Activated T-cell treated with anti-CD3 and anti-CD28 coated beads, Interleukin-2, amount 50 U/mL, for 1 hour (primary cell): ENCODE measurements at places on chromosomes 7 and 10.

DNA sequence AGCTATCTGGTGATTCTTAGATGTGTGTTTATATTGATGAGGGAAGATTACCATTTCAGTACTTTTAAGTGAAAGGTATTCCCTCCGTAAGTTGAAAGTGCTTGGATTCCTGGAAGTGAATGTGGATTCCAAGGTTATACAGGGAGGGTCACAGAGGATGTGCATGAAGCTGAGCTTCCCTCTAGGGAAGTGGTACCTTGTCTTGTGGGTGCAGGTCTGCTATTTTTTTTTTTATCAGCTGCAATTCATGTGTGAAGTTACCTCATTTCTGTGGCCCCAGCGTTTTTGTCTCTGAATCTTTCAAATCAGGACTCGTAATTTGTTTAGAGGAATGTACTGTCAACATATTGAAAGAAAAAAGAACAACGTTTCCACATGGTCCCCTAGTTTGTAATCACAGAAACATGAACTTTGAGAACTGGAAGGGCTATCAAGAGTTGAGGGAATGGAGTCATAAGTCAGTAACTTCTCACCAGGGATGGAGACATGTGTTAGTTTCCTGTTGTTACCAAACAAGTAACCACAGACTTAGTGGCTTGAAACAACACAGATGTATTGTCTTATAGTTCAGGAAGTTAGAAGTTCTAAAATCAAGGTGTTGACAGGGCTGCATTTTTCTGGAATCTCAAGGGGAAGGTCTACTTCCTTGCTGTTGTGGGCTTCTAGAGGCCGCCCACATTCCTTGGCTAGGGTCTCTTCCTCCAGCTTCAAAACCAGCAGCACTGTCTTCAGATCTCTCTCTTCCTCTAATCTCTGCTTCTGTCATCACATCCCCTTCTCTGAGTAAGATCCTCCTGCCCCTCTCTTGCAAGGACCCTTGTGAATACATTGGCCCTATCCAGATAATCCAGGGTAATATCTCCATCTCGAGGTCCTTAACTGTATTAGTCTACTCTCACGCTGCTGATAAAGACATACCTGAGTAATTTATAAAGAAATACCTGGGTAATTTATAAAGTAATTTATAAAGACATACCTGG, 64.4 kb downstream of the RAB18 start:
- no peak for DNase-seq

DNA sequence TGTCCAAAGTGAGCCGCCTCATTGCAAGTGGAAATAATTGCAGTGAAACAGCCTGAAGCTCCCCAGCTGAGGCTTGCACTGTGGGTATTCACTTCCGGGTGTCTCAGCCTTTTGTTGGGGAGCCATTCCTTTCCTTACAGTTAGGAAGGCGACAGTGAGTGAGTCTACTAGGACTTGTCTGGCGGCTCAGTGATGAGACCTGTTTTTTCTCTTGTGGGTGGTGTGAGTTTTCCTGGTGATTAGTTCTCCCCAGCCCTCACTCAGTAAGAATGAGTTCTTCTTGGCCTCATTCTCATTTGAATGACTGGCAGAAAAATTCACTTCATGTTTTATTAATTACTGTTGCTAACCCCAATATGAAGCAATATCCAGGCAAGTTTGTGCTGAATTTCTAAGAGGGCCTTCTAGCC, 2.6 kb downstream of the PGAM1 start:
- peak; percentile 45 for DNase-seq

- DNase-seq, result no peak
These were observed 7.3 kb downstream of the AGFG2 start for GRCh38 chr7:100546129-100546925.

- no peak for DNase-seq
These were observed 902 bp upstream of the NFE2L3 start for GRCh38 chr7:26151096-26151495.

GRCh38 chr7:55877308-55877707, 9.9 kb upstream of the ZNF713 start:
- no peak for DNase-seq

DNA sequence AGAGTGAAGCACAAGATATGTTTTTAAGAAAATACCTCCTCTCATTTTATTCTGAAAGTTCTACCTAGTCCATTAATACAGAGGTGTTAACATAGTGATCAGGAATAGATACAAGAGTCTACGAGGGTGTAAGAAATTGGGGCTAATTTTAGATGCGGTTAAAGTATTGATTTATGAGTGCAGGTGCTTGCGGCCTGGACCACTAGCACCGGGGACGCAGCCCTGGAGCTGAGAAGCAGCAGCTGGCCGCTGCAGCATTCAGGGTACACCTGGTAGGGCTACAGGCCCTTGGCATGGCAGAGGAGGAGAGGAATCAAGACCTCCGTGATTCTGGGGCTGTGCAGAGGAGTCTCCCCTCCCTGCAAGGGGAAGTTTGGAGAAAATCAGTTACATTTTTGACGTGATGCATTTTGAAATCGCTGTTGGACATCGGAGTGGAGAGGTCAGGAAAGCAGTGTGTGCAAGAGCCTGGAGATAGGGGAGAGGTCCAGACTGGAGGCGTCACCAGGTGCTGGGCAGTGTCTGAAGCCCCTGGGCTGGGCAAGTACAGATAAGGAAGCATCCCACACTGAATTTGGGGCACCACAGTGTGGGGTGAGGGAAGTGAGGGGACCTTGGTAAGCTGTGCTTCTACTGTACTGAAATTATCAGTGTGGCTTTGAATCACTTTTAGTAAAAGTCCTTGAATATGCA, 112.3 kb downstream of the VWC2 start:
- DNase-seq, result no peak

DNA sequence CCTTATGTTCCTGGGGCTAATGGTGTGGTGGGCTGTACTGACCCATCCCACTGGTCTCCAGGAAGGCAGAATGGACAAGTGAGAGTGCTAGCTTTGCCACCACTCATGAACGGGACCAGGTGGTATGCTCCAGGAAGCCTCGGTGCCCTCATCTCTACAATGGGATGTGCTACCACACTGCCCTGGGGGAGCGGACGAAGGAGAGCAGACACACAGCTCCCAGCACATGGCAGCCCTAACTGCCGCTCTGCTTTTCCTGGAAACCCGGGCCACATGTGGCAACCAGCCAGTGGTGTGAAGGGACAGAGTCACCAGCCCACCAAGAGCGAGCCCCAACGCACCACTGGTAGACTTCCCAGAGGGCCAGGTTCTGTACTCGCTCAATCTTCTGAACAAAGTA, 35.8 kb downstream of the PARP12 start:
- DNase-seq, result no peak

- no peak for DNase-seq
These were observed 8.3 kb downstream of the SLC37A3 start for GRCh38 chr7:140390034-140390433.

GRCh38 chr7:157898802-157899505, 562.1 kb downstream of the DNAJB6 start:
- no peak for DNase-seq

DNA sequence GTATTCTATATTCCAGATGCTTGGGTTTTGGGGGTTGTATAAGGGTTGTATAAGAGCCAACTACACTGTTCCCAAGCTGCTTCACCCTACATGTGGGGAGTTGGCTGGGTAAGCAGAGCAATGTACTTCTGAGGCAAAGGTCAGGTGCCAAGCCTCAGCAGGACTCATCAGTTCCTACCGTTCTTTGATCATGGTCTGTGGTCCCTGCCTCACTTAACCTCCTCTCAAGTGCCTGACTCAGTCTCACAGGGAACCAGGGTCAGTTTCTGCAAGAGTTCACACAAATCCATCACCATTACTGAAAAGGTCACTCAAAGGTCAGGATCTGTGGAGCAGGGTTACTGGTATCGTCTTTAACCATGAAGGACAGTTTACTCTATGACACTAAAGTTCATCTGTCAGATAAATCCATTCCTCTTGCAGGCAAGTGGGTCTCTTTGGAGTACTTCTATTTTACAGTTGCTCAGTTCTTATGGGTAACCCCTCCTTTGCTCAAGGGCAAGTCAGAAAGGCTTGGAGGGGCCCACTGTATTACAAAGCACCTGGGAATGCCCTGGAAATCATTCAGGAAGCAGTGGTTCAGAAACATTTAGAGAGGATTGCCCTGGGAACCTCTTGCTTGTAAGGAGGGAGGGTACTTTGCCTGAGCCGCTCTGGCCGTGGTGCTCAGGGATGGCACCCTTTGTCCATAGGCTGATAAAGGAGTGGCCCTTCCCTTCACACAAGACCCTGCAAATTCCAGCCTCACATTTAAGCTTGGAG, 184.3 kb upstream of the CDCA7L start:
- DNase-seq, result no peak

DNA sequence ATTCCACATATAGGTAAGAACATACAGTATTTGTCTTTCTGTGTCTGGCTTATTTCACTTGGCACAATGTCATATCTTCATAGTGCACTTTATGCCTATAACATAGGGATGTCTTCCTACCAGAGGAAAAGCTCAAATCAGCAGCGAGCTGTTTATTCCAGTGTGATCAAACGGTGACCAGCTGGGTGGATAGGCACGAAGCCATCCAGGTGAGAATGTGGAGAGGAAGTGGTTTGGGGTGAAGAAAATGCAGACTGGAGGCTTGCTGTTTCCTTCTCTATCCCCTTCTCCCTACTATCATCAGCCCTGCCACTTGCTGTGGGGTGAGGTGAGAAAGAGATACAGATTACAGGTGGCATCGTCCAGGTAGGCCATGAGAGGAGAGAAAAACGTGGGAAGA, 52.4 kb downstream of the CHCHD3 start:
- no peak for DNase-seq

- DNase-seq, result no peak
These were observed 86.7 kb upstream of the ADRB1 start for GRCh38 chr10:113957013-113957412.

DNA sequence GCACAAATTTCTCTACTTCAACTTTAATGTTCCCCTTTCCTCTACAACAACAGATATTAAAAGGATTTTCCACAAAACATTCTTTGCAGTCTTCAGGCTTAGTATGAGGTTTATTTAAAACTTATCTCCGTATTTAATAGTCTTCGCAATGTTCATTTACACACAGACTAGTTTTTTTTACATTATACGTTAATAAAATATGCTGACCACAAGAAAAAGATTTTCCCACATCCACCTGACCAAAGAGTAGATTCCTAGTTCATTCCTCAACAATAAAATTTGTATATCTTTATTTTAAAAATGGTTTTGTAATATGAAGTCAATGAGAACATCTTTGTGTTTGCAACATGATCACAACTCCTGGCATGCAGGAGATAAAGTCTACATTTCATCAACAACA, 42.4 kb downstream of the POT1 start:
- no peak for DNase-seq

DNA sequence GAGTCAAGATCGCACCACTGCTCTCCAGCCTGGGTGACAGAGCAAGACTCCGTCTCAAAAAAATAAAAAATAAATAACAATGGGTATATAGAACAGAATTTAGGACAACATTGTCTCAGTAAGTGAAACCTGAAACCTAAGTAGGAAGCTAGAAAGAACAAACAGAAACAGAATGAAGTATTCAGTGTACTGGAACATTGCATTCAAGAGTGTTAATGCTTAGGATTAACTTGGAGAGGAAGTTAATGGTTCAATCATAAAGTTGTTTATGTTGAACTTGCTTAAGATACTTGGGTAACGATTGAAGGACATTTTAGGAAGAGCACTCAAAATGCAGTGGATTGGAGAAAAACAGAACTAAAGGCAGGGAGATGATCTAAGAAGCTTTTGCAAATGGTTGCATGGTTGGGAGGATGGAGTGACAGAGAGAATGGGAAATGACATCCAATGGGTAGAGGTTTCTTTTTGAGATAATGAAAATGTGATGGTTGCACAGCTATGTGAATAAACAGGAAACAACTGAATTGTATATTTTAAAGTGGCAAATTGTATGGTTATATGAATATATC, 233.7 kb downstream of the ADK start:
- no peak for DNase-seq

DNA sequence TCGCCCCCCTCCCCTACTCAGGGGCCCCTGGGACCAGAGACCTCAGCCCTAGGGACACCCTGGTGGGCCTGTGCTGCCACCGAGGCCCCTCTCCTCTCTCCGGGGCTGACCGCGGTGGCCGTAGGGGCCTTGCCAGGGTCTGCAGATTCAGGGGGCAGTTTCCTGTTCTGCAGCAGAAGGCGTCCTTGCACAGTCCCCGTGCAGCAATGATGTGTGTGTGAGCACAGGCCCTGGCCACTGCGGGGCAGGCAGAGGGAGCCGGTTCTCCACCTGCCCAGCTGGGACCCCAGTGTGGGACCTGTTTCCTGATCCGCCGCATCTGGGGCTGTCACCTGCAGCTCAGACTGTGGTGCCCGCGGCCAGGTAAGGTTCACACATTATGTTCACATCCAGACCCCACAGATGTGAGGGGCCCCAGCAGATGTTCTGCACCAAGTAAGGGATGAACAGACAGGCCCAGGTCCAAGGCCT, 60.7 kb upstream of the DNAJB6 start:
- DNase-seq, result no peak

GRCh38 chr7:131935180-131935579, 378.8 kb upstream of the PODXL start:
- DNase-seq, result no peak

DNA sequence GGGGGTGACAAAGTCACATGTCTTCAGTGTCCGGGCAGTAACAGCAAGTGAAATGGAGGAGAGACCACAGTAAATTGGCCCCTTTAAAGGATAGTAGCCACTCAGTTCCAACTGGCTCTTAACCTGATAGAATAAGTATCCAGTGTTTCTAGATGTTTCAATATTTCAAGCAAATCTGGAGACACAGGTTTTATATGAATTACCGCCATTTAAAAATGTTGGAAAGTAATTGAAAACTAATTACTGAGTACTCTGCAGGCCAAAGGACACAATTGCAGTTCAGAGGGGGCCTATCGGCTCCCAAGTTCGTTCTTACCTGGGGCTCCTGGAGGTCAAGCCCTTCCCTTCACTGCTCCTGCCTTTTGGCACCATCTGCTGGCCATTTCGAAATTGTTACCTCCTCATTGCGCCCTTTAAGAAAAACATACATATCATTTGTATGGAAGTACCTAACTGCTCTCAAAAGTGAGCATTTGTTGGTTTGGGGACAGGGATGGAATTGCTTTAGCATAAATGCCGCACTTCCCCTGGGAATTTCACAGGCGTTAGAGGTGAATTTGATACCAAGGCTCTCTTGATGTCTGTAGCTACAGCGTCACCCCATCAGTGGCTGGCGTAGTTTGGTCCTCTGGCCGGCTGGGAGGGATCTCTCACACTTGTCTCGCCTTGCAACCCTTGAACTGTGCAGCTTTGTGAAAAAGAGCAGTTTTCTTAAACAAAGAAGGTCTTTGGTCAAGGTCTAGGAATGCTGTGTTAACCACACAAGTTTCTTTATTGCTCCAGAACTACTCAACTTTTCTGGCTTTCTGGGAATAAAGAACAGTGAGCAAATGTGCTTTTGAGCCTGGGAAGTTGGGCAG, 220.0 kb downstream of the ARHGAP21 start:
- DNase-seq, result no peak

DNA sequence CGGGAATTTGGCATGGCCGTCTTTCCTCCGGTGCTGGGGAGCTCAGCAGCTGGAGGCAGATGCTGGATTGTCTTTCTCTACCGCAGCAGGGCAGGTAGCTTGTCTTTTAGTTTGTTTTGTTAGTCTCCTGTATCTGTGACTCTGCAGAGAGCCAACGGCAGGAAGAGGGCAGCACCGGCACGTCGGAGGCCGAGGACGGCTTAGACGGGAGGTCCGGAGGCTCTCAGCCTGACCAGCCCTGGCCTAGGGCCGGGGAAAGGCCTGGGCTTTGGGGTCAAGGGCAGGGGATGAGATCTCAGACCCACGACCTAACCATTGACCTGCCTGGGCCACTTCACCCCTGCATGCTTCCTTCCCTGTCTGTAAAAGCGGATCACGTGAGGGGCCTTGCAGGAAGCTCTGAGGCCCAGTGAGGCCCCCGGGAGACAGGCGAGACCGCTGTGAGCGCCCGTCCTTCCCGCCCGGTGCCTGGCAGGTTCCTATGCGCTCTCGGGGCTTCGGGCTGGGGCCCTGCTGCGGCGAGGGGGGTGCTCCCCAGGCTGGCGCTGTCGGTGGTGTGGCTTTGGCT, 72.7 kb downstream of the LHPP start:
- no peak for DNase-seq
